ENCODE measurements at places on chromosomes 3 and 15.

DNA sequence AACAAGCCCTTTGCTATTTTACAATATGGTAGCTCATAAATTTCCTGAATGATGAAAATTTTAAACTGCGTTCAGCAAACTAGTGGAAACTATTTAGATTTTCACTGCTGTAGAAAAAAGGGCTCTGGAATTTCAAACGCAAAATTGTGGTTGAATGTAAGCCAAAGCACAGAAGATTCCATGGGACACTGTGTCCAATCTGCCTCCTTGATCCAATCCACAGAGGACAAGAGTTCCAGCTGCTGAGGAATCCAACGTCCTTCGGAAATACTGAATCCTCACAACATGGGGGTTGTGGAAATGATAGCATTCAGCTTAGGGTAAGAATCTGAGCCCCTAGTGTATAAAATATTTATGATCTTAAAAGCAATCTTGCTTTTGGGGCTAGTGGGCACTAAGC, 161.0 kb downstream of the PLD1 start:
- no peak for DNase-seq

- DNase-seq = no peak
These were observed 102.2 kb downstream of the ABI3BP start for GRCh38 chr3:100891033-100891432.

DNA sequence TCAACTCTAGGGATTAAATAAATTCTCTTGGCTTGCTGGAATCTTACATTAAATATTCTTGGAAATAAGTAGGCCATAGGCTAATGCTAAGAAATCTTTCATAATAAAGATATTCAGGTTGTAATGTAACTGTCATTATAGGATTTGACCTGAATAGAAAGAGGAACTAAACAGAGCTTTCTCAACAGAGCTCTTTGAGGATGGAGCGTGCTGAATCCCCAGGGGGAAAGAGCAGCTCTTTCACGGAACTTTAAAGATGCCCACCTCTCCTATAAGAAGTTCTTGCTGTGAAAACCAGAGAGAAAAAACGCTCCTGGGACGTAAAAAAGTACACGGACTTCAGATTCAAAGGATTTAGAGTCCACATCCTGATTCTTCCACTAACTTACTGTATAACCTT, 77.9 kb downstream of the NTRK3 start:
- no peak for DNase-seq

- no peak for DNase-seq
These were observed 123.3 kb upstream of the IGF1R start for GRCh38 chr15:98524838-98525660.

- DNase-seq = no peak
These were observed 7.6 kb downstream of the CMTM6 start for GRCh38 chr3:32495085-32495484.

- no peak for DNase-seq
These were observed 518.9 kb downstream of the NR2F2 start for GRCh38 chr15:96849271-96849900.

DNA sequence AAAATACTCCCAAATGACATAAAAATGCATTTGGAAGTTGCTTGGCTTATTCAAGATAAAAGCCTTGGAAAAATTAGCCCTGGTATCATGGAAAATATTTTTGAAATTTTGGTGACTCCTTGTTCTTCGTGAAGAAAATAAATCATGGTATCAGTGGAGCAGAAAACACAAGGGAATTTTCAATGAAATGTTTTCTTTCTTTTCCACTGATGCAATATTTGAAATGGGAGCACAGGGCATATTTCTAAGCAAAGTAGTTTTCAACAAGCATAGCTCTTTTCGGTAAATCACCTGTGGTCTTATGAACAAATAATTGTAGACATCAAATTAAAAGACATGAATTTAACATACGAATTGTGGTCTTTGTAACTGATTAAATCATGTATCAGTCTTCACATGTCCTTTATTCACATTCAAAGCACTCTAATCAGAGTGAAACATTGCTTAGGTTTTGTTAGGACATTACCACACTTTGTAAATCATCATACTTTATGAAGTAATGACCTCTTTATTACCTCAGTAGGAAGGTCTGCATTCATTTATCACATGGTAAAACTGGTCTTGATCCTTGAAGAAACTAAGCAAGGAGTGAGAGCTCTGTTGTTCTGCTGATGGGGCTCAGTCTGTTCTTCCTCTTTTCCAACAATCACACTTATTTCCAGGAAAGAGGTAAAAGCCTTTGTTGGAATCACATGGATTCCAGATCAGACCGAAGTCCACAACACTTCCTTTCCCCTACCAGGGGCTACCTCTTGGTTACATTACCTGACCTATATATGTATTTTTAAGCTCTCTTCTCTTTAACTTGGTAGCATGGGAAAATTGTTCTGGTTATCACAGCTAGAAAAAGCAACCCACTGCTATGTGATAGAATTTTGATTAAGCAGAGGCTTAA, 413.5 kb upstream of the THBS1 start:
- DNase-seq = no peak

- no peak for DNase-seq
These were observed 42.5 kb downstream of the CHCHD4 start for GRCh38 chr3:14082108-14082657.

DNA sequence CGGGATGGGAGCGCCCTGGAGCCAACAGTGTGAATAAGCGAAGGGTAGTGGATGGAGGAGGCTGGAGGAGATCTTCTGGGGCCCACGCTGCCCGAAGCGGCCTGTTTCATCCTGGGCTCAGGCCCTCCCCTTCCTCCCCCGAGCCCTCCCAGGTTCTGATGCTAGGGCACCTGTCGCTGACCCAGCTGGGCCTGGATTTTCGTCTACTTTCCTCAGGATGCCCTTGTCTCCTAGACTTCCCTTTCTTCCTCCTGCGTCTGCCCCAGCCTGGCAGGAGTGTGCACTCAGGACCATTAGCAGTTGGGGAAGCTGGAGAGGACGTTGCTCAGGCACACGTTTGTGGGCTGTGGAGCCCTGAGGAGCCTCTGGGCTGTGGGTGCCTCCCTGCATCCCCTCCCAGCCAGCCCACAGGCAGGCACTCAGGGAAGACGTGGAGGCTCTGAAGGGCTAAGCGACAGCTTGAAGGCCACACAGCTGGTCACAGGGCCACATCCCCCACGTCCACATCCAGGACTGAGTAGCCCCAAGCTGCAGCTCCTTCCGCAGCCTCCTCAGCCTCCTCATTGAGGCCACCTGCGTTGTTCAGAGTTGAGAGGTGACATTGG, 23.9 kb upstream of the PIGZ start:
- no peak for DNase-seq

GRCh38 chr15:60297047-60297446, 100.7 kb downstream of the ANXA2 start:
- no peak for DNase-seq

GRCh38 chr3:174633342-174633741, 225.8 kb upstream of the NAALADL2 start:
- no peak for DNase-seq

GRCh38 chr3:116140100-116140689, 305.1 kb downstream of the LSAMP start:
- DNase-seq = no peak

GRCh38 chr15:99283717-99284116, 32.4 kb downstream of the LRRC28 start:
- no peak for DNase-seq

- no peak for DNase-seq
These were observed 153.4 kb upstream of the MME start for GRCh38 chr3:154926721-154927120.

- DNase-seq = no peak
These were observed 64.2 kb downstream of the SCAPER start for GRCh38 chr15:76840830-76841460.

DNA sequence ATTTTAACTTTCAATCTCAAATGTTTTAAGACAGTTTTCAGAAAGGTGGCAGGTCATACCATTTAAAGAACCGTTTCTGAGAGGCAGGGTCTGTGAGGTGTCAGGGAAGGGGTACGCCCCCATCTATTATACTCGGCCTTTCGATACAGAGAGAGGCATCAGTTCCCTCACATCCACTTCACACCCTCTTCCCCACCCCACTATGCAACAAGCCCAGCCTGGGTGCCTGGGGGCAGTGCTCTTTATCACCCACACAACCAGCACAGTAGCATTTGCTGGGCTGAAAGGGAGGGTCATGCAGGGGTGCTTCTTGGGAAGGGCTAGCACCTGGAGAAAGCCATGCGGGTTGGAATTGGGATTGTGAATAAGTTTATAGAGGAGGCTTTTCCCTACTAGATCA, 56.0 kb upstream of the KCNMB2 start:
- DNase-seq = no peak

DNA sequence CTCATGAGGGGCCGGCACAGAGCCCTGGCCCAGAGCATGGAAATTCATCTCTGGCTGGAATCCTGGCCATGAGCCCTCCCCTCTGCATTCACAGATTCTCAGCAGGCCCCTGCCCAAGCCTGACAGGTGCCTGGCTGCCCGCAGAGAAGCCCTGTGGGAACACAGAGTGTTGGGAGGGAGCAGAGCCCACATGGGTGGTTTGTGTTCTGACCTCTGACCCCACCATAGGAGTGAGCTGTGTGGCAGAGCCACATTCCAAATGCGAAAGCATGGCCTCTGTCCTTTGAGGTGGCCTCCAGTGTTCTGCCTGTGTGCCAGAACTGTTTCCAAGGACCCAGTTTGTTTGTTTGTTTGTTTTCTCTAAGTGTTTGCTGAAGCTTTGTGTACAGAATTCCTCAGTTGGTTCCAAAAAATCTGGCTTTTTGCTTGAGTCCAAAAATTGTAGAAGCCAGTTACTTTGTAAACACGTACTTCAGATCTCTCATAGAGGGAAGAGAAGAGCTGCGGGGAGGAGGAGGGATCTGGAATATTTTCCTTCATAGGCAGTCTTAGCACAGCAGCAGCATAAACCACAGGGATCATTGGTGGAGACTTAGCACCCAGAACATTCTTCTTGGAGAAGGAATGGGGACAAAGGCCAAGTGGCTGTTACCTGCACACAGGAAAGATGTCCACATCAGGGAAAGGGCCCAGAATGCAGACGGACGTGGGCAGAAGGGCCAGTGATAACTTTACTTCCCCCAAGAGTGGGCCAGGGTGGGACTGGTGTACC, 36.0 kb downstream of the GRAMD2A start:
- DNase-seq = no peak

DNA sequence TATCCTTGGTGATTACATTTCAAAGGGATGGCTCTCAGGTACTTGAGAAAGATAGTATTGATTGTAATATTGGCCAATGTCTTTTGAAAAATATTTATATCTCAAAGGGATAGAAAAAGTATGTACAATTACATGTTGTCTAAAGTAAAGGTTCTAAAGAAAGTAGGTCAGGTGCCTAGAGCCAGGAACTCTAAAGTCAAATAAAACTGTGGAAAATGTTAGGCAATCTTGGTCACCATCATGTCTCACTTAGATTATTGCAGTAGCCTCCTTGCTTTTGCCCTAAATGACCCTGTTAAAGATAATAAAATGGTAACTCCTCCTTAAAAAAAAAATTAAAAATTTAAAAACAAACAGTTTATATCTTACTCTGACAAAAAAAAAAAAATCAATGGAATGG, 198.5 kb upstream of the ARPP21 start:
- DNase-seq = no peak

- no peak for DNase-seq
These were observed at the start of gene DCLK3 for GRCh38 chr3:36763850-36764703. DCLK3 (minus strand) TSS chr3:36764553; CDS start chr3:36764263, 290 bp downstream.

GRCh38 chr15:44883199-44883877, 73.1 kb upstream of the TERB2 start:
- no peak for DNase-seq

DNA sequence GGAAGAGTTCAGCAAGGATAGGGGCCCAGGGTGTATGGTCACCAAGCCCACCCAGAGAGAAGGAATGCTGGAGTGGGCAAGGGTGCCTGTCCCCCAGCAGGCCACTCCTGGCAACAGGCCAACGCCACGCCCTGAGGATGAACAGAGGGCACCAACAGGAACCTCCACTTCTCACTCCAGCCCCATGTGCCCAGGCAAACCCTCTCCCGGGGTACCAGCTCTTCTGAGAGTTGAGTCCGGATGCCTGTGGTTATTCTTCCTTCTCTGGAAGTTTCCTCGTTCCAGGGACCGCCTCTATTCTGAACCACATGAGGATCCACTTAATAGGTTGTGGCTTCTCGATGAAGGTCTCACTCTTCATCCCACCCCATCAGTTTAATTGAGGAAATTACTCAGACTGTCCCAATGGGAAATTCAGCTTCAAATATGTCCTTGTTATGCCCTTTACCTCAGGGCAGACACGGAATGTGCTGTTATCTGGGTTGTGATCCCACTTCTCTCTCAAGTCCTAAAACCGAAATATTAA, 114.3 kb downstream of the LIPC start:
- DNase-seq = no peak

DNA sequence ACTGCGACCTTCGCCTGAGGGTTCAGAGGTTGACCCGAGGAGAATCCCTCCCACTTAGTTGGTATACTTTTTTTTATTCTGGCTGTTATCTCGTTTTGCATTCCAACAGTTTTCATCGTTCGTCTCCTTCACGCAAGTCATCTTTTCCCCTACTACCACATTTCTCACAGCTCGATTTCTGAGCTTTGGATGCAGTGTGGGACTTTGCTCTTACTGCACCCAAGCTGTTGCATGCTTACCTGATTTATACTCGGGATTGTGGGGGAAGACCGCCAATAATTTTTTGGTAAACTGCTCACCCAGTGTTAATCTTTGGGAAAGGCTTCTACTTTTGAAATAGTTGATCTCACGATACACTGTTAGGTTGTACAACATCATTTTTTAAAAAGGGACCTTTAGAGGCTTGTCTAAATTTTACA, 702 bp downstream of the TBC1D23 start:
- no peak for DNase-seq

DNA sequence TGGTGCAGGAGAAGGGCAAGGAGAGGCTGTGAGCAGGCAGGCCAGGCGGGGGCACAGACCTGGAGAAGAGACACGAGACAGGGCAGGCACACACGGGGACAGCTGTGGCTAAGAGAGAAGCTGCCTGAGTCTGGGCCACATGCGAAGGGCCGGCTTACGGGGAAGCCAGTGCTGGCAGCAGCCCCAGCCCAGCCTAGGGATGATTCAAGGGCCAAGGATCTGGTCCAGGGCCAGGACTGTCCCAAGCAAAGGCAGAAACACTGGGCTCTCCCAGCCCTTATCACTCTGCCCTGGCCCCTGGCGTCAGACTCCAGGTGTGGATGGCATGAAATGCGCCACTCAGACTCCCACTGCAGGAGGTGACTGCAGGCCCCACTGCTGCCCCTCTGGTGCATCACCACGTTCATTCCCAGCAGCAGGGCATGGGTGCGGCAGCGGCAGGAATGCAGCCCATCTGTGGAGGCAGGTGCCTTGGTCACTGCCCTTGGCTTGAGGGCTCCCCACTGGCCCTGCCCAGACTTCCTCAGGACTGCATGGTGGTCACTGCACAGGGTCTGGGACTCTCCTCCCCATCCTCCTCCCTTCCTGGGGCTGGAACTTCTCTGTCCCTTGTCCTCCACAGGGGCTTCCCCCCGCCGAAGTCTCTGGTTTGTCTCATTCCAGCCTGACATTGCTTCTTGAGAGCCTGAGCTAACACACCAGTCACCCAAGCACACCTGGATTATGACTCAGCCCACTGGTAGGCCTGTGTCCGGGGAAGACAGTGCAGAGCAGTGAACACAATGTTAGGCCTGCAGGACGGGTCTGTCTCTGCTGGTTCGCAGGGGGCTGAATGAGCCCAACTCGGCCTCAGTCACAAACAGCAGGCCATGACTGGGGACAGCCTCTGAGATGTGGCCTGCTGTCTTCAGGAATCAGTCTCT, 69.3 kb downstream of the TBC1D2B start:
- DNase-seq = no peak

All from CD8-positive, alpha-beta T cell (primary cell).